Stimulated activated CD8-positive, alpha-beta memory T cell treated with anti-CD3 and anti-CD28 coated beads, Interleukin-4, amount 100 ng/mL, for 1 hour (primary cell): ENCODE measurements at places on chromosomes 7 and 10.

DNA sequence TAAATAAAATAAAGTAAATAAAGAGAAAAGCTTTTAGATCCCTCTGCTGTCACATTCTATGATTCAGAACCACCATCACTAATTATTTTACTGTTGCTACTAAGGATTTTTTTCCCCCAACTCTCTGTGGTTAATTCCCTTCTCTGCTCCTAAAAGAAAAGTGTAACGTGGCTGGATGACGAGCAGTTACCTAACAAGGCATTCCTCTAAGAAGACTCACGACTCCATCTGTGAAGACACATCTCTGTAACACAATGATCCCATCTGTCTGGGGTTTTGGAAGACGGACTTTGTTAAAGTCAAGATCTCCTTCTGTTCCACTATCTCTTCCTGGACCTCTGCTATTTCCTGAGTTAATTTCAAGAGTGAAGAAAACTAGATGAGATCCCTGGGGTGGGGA is 179.9 kb downstream of the SFMBT2 start:
- no peak for DNase-seq

DNA sequence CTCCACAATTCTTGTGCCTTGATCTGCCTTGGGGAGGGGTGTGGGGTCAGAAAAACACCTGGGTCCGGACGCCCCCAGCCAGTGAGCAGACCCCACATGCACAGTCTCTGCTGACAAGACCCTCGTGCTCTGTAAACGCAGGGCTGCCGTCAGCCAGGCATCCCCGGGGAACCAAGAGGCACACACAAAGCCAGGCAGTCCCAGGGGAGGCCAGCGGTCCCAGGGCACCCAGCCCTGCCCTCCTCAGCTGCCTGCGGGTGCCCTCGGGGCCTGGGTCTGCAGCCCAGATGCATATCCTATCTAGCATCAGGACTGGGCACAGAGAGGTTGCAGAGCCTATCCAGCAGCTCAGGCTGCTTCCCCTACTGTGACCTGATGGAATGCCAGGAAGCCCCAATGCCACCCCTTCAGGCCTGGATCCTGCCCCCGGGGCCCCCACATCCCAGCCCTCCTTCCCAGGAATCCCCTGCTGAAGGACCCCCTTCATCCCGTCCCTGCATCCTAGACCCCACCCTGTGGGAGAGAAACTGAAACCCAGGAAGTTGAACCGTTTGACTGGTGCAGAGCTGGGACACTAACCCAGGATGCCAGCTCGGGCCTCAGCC is 92.4 kb downstream of the MICALL2 start:
- no peak for DNase-seq

- no peak for DNase-seq
These were observed 35.2 kb upstream of the CAV2 start for GRCh38 chr7:116464375-116464774.

DNA sequence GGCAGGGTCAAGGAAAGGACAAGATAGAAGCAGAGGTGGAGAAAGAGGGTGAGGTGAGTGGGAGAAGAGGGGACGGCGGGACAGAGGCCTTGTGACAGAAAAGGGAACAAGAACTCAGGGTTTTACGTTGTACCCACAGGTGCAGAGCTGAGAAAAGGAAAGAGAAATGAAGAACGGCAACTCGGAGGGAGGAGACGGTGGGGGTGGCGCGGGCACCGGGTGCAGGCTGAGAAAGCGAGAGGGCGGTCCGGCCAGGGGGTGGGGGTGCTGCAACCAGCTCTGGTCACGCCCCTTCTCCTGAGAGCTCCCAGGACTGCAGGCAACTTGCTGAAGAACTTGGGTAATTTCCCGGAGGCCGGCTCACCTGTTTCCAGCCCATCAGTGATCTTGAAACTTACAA is 65.3 kb downstream of the CARD11 start:
- no peak for DNase-seq

GRCh38 chr7:665736-666453 is 60.6 kb upstream of the DNAAF5 start:
- DNase-seq = no peak

- DNase-seq = no peak
These were observed 139.8 kb downstream of the GRID1 start for GRCh38 chr10:86226781-86227201.

DNA sequence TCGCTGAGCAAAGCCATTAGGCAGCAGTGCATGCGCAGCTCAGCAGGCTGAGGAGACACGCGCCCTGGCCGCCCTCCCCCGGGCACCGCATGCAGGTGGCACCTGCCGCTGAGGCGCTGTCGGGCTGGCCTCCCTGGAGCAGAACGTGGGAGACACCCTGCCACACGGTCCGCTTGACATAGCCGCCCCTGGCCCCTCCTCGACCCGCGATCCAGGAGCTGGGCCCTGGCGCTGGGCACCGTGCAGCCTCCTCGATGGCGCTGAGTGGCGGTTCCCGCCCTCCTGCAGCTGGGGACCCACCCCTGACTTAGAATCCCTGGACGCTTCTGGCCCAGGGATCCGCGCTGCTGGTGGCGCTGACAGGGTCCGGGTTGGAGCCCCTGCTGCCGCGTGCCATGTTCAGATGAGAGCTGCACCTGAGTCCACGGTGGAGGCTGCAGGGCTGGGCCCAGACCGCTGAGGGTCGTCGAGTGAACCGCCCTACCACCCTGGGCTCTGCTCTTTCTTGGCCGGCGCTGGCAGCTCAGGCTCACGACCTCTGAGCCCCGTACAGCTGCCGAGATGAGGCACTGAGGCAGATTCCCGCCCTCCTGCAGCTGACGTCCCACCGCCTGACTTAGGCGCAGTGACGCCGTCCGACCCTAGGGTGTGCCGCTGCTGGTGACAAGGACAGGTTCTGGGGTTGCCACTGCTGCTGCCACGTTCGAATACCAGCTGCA is 116.8 kb downstream of the OR13A1 start:
- no peak for DNase-seq

DNA sequence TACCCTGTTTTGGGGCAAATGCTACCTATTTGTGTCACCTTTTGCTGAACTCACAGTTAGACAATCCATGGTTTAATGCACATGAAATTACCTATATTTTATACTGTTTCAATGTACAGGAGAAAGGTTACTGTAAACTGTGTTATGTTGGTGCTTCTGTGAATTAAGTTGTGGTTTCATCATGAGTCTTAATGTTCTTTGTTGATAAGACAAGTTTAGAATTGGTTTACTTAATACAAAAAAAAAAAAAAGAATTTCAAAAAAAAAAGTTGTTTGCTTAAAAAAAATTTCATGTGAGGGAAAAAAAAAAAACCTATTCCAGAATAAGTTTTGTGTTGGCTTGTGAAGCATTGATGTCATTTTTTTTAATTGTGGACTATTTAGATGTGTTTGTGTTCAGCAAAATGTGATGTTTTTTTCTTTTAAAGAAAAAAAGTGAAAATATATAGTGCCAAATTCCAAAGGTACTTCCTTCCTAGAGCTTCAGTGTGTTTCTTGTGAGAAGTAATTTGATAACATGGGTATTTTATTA is 280.3 kb downstream of the USP6NL start:
- no peak for DNase-seq

GRCh38 chr10:96292971-96293920 is 11.0 kb upstream of the DNTT start:
- DNase-seq = no peak

DNA sequence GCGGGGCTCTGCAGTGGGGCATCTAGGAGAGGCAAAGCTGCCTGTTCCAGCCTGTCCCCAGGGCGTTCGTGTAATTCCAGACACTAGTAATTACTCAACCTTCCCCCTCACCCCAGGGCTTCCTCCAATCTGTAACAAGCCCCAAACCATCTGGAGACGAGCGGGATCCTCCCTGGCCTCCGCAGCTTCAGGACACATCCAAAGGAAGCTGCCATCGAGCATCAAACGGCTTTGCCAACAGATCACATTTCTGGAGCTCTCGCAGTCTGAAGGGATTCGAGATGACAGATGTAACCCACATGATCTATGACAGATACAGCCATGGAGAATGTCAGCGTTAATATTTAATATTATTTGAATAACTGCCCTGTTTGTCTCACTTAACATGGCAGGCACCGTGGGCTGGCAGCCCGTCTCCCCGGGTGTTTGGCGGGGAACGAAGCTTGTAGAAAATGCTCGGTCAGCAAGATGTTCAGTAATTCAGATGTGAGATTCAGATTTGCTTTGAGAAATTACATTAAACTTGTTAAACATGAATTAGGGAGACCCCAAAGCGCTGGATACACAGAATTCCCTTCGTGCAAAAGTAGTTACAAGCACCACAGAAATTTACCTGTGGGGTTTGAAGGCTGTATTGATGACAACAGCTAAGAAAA is 108.5 kb upstream of the C7orf33 start:
- DNase-seq = no peak
